ENCODE measurements at places on chromosomes 4 and X.

- no peak for DNase-seq
Observed at GRCh38 chr4:2040391-2041238, 18.5 kb upstream of the NAT8L start.

DNA sequence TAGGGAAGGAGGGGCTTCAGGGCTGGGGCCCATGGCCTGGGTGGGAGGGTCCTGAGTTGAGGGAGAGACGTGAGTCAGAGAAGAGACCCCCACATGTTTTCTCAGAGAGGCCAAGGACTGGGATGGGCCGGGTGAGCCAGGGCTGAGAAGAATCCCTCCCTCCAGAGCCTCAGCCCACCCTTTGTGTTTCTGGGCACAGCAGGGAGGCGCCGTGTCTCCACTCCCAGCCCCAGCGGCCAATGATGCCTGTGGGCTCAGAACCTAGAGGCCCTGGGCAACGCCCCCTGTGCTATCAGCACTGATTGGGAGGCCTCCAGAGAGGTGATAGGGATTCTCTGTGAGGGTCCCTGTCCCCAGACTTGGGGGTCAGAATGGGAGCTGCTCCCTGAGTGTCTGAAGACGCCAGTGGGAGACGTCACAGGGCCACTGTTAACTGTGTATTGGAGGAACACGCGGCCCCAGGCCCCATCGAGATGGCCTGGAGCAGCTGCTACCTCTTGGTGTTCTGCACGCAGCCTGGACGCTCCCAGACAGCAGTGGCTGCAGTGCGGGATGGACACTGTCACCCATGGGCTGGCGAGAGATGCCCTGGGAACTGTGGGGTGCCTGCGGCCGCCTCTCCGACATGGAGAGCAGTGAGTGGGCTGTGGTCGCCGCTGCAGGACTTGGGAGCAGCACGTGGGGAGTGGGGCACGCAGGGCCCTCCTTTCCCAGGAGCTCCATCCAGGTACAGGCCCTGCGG is 8.5 kb downstream of the FGFRL1 start:
- DNase-seq: no peak

DNA sequence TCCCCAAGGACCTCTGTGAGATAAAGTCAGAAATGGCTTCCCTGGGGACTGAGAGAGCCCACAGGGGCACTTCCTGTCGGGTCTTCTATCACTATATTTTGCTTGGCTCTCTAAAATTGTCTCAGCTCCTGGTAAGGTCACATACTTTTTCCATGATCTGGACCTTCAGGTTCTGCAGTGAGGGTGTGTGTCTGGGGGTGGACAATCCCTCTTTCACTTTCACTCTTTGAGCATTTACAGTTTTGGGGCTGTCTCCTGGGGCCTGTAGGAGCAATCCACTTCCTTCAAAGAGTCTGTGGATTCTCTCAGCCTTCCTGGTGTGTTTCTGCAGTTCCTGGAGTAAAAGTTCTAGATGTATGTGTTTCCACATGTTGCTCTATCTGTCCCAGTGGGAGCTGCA is 335.7 kb downstream of the FSTL5 start:
- DNase-seq: no peak

GRCh38 chr4:168633064-168633463 is 136.2 kb downstream of the PALLD start:
- no peak for DNase-seq

DNA sequence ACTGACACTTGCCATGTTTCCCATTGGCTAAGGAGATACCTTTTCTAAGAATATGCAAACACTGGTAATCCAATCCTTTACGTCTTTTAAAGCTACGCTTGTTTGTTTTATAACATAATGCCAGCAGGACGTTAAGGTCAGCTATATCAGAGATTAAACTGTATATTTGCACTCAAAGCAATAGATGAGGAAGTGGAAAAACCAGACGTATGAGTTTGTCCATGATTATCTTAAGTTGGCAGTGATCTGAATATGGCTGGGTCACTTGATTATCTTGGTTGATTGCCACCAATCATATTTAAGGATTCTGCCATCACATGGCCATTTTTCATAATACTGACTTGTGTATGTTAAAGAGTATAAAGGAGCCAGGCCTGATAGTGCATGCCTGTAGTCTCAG is 19.4 kb downstream of the TMSB4X start:
- DNase-seq: no peak

- no peak for DNase-seq
Observed at GRCh38 chrX:130999360-130999759, 58.8 kb upstream of the ARHGAP36 start.

GRCh38 chr4:36360755-36361154 is 79.3 kb downstream of the DTHD1 start:
- DNase-seq: no peak

- DNase-seq: peak; percentile 92
Observed at GRCh38 chr4:99462875-99463464, 27.8 kb upstream of the ADH7 start.

GRCh38 chr4:184401397-184402171 is 72.8 kb downstream of the IRF2 start:
- DNase-seq: no peak

DNA sequence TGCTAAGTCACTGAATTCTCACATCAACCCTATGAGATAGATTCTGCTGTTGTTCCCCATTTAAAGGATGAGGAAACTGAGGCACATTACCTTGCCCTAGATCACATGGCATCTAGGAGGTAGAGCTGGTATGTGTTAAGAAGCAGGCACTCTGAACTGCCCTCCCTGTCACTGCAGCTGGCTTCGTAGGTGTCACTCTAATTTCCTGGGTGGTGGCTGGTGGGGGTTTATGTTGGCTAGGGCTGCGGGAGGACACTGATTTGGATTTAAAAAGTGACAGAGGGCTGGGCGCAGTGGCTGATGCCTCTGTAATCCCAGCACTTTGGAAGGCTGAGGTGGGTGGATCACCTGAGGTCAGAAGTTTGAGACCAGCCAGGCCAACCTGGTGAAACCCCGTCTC is 93.0 kb downstream of the ARHGAP10 start:
- DNase-seq: no peak

DNA sequence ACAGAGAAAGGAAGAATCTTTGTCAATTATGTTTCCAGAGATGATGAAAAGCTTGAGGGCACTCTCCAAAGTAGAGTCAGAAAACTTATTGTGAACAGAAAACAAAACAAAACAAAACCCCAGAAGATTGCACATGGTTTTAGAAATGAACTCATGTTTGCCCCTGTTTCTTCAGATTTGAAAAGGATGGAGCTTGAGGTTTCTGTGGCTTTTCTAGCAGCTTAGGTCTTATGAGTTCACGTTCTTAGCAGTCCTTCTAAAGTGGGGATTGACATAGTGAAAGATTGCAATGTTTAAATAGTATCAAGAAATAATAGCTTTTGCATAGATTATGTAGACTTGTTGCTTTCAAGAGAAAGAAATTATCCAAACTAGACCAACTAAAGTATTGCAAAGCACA is 421.8 kb downstream of the GBA3 start:
- no peak for DNase-seq

- no peak for DNase-seq
Observed at GRCh38 chr4:42715807-42716482, 59.0 kb upstream of the ATP8A1 start.

- DNase-seq: peak; percentile 40
Observed at GRCh38 chr4:140103676-140104075, 50.3 kb downstream of the MAML3 start.

GRCh38 chr4:24770032-24770584 is 25.3 kb upstream of the SOD3 start:
- peak; percentile 85 for DNase-seq

DNA sequence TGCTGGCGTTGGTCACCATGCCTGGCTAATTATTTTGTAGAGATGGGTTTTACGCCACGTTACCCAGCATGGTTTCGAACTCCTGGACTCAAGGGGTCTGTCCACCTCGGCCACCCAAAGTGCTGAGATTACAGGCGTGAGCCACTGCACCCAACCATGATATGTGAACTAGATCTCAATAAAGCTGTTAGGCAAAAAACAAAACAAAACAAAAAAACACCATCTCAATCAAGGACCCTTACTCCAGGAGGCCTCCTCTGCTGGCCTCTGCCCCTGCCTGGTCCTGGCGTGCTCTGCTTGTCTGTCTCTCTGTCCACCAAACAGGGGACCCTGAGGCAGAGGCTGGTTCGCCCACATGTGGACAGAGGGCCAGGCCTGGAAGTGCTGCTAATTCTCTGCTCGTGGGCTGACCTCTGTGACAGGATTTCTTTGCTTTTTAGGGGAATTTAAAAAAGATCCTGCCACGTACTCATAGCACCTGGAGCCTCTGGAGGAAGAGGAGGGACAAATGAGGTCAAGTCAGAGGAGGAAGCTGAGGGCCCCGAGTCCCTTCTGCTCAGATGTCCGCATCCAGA is 32.7 kb upstream of the WFS1 start:
- no peak for DNase-seq

DNA sequence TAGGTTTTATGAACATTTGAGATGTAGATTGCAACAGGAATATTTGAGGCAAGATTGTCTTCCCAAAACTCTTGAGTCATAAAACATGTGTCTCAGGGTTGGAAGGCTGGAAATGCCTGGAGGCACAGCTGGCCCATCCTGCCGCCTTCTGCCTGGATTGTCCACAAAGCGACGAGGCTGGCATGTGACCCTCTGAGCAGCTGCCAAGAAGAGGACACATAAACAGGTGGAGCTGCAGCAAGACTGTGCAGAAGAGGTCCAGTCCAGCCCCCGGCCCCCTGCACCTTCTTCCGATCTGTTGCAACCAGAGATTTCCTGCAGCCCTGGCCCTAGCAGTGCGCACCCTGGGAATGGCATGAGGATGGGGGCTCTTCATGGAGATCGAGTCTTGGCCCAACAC is 101.9 kb upstream of the BCOR start:
- no peak for DNase-seq

DNA sequence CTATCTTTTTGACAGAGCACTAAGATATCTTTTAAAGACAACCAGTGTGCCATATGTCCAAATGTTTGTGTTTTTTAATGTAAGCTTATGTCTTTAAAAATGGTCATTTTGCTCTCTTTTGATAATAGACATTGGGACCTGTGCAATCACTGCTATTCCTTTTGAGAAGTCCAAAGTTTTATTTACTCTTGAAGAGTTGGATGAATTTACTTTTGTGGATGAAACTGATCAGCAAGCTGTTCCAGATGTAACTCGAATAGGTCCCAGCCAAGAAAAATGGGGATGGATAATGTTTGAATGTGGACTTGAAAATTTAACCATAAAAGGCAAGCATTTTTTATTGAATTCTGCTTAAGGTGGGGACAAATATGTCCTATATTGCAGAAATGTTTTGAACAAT is 97.2 kb downstream of the BLTP1 start:
- DNase-seq: no peak

GRCh38 chrX:287670-288069 is 6.5 kb downstream of the PLCXD1 start:
- no peak for DNase-seq

DNA sequence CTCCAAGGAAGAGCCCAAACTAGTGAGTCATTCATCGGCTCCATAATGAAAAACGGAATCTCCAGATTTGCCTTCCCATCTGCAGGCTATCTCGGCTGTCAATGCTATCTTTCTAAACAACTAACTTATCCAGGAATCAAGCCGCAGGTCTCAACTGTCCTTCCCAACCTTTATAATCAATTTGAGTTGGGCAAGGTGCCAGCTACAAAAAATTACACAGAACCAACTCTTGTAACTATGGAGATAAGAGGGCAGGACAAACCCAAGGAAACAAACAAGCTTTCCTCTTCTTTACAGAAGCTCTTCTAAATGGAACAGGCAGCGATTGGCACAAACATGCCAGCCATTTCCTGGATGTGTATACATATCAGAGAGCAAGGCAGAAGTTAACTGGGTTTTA is 61.2 kb upstream of the RAI2 start:
- no peak for DNase-seq

DNA sequence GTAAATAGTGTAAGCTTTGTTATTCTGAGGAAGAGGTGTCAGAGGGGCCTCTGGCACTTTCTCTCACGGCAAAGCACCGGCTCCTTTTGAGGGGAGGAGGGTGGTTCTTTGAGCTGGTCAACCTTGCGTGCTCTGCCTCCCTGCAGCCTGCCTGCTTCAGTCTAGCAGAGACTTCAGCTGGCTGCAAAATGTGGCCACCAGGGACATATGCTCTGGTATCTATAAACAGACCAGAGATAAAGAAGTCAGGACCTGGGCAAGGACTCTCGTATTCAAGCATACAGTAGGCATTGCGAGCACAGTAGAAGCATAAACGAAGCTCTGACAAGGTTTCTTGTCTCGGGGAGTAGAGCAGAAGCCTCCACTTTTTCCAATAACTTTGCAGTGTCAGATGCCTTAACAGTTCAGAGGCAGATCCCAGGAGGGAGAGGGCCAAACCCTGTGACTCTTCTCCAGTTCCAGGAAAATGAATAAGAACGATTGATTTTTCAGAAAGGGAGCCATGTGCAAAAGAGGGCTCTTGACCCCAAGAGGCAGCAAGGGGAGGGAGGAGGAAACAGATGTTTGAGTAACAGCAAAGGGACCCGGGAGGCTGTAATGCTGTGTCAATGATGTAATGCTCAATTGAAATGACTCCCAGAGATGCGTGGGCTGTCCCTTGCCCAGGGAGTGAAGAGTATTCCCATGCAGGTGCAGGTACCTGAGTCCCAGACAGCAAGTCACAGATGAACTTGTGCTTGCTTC is 57.9 kb upstream of the TEX13D start:
- peak; percentile 7 for DNase-seq

DNA sequence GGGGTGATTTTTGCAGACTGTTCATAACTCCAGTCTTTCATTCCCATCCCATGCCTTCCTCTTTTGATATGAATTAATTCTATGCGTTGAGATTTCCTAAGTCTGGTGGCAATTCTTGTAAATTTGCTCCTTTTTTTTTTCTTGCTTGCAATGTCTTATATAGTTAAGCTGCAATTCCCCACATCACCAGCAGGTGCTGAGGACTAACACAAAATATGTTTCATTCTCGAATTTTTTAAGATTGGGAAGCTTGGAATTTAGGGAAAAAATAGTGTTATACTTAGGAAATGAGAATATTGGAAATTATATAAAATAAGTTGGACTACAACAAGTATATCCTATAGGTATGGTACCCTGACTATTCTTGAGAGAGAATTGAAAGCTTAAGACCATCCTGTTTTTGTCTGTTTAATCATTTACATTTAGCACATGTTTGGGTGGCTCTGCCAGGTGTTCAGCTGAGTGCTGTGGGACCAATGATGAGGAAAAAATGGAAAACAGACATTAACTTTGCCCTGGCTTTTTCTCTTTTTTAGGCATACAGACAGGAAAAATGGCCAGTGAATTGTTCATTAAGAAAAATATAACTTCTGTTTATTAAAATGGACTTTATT is 30.2 kb downstream of the AFF2 start:
- DNase-seq: peak; percentile 0

Measured in Kasumi-1 (cell line).